Right forelimb (tissue), 1 donor: ENCODE measurements at places on chromosomes 6 and 20.

- DNase-seq: no peak
Observed at GRCh38 chr6:149293244-149293643, 24.3 kb upstream of the TAB2 start.

DNA sequence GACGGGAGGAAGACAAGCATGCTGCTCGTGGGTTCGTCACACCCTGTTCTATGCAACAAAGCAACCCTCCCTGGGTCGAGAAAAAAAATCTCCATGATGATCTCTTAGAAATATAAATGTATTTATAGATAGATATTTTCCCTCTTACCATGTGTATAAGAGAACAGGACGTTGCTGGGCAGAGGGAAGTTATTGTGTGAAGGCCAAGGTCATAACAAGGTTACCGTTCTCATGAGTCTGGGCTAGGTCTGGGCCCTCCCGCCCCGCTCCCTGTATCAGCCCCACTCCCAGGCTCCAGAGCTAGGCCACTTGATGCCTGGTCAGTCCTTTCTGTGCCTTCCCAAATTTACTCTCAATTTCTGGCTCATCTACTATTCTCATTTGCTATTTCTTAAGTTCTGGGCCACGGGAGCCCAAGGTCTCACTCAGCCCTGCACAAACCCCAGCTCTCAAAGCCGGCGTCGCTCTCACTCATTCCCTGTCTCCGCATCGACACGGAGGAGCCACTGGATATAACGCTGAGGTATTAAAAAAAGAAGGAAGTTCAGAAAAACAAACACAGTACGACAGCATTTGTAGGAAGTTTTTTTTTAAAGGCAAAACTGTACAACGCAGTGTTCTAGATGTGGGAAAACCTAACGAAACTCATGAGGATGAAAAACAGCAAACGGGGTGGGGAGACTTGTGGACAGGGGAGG lies 96.8 kb downstream of the PSMG4 start:
- peak; percentile 55 for DNase-seq

GRCh38 chr6:169589699-169590257 lies 112.1 kb downstream of the WDR27 start:
- no peak for DNase-seq

DNA sequence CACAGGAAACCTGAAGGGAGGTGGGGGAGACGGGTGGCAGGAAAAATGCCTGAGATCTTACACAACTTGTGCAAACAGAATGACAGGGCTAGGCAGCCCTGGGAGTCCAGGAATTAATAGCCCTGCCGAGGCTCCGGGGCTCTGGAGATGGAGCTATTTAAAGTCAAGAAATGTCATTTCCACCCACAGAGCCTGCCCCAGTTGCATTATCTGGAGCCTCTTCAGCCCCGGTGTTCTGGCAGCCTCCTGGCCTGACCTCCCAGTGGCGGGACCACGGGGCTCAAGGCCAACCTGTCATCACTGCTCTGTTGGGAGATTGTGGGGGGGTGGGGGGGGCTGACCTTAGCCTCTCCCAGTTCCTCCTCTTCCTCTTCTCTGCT lies 28.5 kb upstream of the SCUBE3 start:
- DNase-seq: no peak

- no peak for DNase-seq
Observed at GRCh38 chr6:131038597-131039344, 24.3 kb downstream of the EPB41L2 start.

DNA sequence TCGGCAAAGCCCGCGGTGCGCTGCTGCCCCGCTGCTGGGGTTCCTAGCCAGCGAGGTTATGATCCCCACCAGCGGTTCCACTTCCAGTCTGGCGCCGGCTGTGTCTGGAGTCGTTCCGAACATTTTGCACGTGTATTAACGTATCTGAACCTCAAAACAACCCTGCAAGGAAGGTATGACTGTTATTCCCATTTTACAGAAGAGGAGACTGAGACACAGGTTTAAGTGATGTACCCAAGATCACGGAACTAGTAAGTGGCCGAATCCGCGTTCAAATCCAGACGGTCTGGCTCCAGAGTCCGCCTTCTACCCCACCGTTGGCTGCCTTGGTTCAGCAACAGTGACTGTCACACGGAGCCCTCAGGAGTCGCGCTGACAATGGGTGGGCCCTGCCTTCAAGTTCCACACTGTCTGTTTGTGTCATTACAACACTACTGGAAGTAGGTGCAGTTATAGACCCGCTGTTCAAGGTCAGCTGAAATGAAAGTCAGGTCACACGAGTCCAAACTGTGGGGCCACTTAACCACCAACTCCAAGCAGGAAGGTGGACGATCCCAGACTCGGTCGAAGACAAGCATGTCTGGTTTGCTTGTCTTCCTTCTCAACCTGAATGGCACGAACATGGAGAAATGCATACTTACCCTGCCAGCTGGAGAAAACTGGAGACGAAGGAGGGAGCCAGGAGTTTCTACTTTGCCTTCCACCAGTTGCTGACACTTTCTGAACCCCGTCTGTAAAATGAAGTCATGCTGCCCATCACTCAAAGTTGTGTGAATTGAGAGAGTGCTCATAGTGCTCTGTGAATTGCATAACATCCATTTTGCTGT lies 803 bp upstream of the SRXN1 start:
- no peak for DNase-seq

DNA sequence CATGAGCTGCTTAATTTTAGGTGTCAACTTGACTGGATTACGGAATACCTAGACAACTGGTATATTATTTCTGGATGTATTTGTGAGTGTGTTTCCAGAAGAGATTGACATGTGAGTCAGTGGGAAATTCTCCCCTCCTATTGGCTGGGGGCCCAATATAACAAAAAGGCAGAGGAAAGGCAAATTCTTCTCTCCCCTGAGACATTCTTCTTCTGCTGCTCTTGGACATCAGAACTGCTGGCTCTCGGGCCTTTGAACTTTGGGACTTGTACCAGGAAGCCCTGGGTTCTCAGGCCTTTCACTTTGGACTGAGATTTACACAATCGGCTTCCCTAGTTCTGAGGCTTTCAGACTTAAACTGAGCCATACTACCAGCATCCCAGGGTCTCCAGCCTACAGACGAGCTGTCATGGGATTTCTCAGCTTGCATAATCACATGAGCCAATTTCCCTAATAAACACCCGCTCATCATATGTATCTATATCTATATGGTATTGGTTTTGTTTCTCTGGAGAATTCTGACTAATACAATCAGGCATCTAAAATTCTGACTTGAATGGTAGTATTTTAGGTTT lies 7.6 kb upstream of the BTN3A3 start:
- DNase-seq: no peak

DNA sequence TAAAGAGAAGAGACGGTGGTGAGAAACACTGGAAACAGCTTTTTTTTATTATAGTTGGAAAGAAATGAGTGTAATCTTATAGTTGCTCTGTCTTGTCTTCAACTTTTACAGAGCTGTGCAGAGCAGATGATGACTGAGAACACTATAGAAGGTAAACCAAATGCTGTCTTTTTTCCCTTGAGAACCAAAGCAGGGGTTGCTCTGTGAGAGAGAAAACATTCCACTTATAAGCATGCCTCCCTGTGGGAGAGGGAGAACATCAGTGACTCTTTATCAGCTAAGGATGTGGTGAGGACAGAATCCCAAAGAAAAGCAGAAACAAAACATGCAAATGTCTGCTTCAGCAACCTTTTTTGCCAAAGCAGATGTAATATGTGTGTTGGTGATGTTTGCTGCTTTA lies 179.3 kb upstream of the HDDC2 start:
- DNase-seq: no peak

DNA sequence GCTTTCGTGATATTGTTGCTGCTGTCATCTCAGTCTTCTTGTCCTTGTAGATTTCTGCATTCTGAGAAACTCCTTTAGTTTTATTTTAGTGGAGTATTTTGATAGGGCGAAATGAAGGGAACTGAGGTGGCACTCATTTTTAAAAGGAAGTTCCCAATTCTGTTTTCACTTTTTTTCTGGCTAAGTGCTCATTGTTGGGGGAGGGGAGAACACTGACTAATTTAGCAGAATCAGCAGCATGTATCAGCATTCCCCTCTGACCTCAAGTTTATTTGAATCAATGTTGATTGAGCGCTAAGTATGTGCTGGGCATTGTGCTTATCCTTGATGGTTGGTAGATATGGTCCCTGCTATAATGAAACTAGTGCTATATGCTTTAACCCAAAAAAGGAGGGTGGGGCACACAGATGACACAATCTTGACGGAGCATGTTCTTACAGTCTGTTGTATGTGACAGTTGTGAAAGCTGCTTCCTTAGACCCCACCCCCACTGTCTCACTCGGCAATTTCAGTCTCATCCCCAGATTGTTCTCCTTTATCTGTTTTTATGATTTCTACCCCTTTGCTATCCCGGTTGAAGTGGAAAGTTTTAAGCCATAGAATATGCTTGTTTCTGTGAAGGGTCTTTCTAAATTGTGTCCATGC lies 262.4 kb downstream of the SOX4 start:
- DNase-seq: no peak

- DNase-seq: no peak
Observed at GRCh38 chr6:138337076-138337475, 40.6 kb upstream of the SMIM28 start.

DNA sequence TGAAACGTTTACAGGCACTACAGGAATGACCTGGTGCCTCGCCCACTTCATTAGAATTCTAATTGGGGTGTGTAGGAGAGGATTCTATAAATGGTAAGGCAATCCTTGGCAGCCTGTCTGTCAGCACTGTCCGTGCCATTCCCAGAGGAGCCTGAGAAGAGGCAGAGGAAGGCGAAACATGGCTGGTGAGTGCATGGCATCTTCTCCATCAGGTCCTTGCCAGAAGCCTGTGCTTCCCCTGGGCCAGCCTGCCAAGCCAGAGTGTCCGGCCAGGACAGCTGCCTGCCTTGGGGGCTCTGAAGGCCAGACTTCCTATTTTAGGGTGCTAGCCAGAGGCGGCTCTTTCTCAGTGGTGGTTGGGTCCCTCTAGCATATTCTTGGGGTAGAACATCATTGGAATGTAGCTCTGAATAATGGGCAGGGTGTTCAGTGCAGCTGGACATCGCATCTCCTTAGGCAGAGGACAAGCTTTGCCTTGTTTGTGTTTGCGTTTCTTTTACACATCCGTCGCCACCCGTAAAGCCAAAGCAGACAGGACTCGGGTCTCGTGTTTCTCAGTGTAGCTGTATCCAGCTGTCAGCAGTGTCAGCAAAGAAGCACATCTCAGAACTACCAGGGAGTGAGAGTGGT lies at the start of gene TGM3:
Gene TGM3, plus strand, starts transcription at position 116 of the 630 bp plus-strand sequence. Its CDS starts 63 bp downstream, at position 179.
- no peak for DNase-seq

DNA sequence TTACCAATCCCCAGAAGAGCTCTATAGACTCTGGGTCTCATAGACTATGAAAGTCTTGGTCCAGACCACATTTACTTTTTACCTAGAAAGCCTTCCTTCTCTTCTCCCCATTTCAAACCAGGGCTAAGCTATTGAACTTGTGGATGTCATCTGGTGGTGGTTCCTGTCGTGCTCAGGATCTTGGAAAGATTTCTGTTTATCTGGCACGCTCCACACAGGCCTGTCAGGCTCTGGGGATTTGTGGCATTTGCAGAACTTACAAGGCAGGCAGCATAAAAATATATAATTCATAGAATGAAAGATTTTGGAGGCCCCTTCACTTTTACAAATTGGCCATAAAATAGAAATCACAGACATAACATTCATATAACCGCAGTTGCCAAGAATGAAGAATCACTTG lies 188.1 kb downstream of the UST start:
- DNase-seq: no peak

GRCh38 chr20:2465100-2465499 lies 5.5 kb downstream of the SNRPB start:
- DNase-seq: no peak

DNA sequence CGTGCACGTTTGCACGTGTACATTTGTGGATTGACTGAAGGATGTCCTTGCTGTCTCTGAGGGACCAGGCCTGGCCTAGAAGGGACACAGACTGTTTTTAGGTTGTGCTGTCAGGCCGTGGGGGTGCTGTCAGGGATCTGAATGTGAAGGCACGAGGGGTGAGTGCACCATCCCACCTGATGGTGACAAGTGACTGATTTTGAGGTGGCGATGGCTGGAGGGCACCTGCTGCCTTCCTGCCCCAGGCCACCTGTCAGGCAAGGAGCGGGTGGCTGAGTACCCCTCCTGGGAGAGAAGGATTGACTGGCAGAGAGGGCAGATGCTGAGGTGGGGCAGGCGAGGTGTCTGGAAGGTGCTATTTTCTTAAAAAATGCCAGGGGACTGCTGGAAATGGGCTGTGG lies 1.2 kb downstream of the RAB44 start:
- no peak for DNase-seq

- no peak for DNase-seq
Observed at GRCh38 chr6:76708641-76709331, 636.3 kb upstream of the IMPG1 start.

DNA sequence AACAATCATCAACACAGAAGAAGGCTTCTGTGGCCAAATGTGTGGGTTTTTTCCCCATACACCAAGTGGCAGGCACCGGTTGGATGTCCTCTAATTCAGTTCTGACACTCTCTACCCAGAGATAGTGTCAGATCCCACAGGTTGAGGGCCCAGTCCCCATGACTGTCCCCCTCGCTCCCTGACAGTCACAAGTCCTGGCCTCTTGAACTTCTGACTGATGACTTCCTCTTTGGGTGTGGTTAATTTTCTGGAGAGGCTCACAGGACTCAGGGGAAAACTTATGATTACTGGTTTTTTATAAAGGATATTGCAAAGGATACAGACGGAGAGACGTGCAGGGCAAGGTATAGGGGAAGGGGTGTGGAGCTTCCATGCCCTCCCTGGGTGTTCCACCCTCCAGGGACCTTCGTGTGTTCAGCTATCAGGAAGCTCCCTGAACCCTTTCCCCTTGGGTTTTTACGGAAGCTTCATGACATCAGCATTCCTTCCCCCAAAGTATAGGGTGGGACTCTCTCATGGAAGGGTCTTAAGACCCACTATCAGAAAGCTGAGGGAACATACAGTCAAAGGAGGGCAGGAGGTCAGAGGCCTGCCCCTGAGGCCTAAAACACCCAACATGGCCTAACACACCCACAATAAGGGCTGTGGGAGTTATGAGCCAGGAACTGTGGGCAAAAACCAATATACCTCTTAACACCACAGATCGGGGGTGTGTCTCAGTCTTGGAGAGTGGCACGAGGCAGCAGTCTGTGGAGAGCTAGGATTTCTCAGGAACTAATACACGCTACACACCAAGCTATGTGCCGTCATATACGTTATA lies 33.3 kb downstream of the FARS2 start:
- no peak for DNase-seq

DNA sequence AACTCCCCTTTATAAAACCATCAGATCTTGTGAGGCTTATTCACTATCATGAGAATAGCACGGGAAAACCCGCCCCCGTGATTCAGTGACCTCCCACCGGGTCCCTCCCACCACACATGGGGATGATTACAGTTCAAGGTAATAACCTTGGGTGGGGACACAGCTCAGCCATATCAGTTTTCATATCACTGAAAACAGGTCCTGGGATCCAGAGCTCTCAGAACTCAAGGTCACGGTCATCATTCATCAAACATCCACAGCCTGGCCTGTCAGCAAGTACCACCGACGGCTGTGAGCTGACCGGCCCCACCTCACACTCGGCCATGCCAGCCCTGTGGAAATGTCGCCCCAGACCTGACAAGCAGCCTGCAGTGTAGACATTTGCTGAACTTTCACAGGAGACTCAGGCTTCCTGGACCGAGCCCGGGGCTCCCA lies 14.1 kb upstream of the FRMD1 start:
- DNase-seq: no peak
